Foreskin keratinocyte (primary cell): ENCODE measurements at places on chromosomes 5 and 9.

- DNase-seq: no peak
Measured at GRCh38 chr5:13303445-13303844, 641.0 kb downstream of the DNAH5 start.

GRCh38 chr5:114361724-114362196 lies at the start of gene KCNN2:
Gene KCNN2 (plus strand): TSS chr5:114362070. CDS start chr5:114362140, 70 bp downstream.
- DNase-seq: peak; percentile 54

DNA sequence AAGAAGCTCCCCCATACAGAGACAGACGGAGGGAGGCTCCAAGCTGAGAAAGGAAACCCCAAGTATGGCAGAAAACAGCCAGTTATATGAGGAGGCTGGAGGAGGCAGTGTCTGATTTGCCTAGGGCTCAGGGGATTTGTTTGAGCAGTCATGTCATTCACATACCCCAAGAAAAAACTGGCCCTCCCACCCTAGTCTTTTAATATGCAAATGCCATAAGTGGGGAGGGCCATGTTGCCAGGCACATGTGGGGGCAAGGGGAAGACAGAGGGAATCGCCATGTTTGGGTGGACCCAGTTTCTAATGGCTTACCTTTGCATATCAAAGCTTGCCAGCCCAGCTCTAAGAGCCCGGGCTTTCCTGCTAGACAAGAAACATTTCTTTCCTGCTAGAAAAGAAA lies 1163.8 kb downstream of the TAF11L14 start:
- no peak for DNase-seq

DNA sequence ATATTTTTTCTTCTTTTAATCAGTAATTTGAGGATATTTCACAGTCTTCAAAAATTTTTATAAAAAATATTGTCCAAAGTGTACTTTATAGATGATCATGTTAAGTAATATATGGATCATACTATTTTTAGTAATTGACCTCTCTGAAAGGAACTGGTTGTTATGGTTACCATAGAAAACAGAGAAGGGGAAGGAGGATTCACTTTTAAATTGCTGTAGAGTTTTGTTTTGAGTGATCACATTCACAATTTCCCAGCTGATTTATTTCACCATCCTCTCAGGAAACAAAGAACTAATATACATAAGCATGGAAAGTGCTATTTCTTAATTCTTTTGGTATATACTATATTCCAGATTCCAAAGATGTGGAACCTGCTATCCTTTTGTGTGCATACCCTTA lies 56.5 kb upstream of the NREP start:
- no peak for DNase-seq

DNA sequence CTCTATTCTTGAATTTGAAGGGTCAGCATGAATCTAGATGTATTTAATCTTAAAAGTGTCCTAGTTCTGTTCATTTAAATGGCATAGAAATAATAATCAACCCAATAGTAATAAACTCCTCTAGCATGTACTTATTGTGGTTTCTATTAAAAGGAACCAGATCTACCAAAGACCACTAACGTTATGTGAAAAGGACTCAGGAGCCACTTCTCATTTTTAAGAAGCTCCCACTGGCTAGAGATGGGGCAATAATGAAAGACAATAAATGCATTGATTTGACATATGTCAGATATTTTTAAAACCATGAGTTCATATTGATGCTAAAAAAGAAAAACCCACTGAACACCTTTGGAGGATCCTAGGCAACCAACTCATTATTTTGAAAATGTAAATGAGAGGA lies 191.9 kb downstream of the ATP10B start:
- no peak for DNase-seq

GRCh38 chr9:119240546-119240945 lies 128.7 kb downstream of the BRINP1 start:
- no peak for DNase-seq

DNA sequence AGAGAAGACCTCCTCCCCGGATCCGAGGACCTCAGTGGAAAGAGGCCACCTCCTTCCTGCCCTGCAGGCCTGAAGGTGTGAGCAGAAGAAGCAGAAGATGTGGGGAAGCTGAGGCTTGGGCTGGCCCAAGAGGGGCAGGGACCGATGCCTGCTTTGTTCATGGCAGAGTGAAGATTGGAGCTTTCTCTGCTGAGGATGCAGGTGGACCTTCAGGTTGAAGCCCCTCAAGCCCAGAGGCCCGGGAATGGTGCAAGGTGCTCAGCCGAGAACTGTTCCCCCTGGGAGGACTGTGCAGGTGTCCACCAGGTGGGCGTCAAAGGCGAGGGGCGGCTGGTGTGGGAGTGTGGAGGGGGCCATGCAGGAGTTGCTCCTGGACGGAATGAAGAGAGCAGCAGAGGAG lies 277.9 kb upstream of the IRX2 start:
- no peak for DNase-seq

GRCh38 chr9:86757382-86757720 lies 190.0 kb downstream of the GAS1 start:
- DNase-seq: no peak

- DNase-seq: no peak
Measured at GRCh38 chr9:109789556-109789955, 9.6 kb downstream of the PALM2AKAP2 start.

GRCh38 chr9:32742296-32742695 lies 41.0 kb upstream of the TMEM215 start:
- peak; percentile 96 for DNase-seq

DNA sequence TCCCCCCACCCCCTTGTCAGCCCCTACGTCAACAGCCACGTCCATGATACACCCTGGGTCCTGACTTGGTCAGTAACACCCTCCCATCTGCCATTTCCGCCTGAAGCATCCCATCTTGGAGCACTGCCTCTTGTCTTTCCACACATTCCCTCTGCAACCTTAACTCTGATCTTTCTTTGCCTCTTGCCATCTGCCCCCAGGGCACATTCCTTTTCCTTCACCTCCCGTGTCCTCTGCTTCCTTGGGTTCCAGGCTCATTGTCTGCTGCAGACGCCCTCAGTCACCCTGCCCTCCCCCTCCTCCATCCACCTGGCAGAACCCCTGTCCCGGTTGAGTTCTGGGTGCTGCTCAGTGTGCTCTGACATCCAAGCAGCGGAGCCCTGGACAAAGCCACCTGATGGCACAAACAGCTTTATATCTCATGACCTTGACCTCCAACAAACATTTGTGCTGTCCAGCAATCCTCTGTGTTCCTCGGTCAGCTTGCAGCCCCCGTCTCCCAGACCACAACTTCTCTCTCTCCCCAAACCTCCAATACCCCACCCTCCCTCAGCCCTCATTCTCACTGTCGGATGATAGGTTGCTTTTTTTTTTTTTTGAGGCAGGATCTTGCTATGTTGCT lies 97.7 kb upstream of the IER5L start:
- peak; percentile 28 for DNase-seq
